ENCODE measurements at places on chromosomes 1 and 21.

DNA sequence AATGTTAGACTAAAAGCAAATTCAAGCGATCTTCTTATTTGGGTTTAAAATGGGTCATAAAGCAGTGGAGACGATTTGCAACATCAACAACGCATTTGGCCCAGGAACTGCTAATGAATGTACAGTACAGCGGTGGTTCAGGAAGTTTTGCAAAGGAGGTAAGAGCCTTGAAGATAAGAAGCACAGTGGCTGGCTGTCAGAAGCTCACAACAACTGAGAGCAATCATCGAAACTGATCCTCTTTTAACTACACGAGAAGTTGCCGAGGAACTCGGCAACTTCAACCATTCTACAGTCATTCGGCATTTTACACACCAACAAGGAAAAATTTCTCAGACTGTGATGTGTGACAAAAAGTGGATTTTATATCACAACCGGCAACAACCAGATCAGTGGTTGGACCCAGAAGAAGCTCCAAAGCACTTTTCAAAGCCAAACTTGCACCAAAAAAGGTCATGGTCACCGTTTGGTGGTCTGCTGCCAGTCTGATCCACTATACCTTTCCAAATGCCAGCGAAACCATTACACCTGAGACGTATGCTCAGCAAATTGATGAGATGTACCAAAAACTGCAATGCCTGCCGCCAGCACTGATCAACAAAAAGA, 47.9 kb downstream of the ASH1L start:
- DNase-seq = no peak

- DNase-seq = no peak
Observed at GRCh38 chr1:236794585-236795034, 482 bp upstream of the MTR start.

DNA sequence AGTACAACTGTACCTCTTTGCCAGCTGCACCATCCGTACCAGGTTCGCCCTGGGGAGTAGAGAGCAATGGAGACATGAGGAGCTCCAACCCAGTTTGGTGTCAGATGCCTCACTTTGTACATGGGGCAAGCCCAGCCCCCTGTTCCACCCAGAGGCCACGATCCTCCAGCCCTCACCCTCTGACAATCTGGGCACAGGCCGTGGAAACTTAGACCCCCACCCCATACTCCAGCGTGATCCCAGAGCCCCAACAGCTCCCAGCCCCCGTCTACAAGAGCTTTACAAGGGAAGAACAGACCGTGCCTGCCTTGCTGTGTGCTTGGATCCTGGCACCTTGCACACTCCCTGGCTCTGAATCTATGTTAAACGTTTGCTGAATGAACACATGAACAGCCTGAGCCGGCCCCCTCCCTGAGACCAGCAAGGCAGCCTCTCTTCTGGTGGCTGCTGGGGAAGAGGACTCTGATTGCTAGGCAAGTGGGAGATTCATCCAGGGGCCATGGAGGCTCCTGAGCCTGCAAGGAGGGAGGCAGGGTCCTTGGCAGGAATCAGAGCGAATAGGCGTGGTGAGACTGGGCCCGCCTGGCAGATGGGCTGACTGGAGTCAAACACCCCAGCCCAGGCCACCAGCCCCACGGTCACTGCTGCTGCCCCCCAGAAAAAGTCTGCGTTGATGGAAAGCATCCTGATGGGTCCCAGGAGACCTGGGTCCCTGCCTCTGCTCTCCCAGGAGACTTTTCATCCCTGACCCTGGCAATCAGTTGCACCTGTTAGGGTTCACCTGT, 12.5 kb upstream of the PEF1 start:
- no peak for DNase-seq

- no peak for DNase-seq
Observed at GRCh38 chr1:110235834-110236682, 25.9 kb downstream of the KCNC4 start.
